T-helper 2 cell (primary cell): ENCODE measurements at places on chromosomes 2 and 18.

- no peak for DNase-seq
Measured at GRCh38 chr2:120225549-120226065, 2.4 kb upstream of the TMEM185B start.

GRCh38 chr18:2096551-2096950, 474.8 kb downstream of the METTL4 start:
- no peak for DNase-seq

GRCh38 chr18:23133860-23134779, 1.2 kb upstream of the CABLES1 start:
- no peak for DNase-seq

GRCh38 chr18:6885992-6886796, 156.7 kb downstream of the ARHGAP28 start:
- DNase-seq, result no peak

GRCh38 chr2:231604685-231605606, 12.3 kb downstream of the TEX44 start:
- DNase-seq, result peak; percentile 97

DNA sequence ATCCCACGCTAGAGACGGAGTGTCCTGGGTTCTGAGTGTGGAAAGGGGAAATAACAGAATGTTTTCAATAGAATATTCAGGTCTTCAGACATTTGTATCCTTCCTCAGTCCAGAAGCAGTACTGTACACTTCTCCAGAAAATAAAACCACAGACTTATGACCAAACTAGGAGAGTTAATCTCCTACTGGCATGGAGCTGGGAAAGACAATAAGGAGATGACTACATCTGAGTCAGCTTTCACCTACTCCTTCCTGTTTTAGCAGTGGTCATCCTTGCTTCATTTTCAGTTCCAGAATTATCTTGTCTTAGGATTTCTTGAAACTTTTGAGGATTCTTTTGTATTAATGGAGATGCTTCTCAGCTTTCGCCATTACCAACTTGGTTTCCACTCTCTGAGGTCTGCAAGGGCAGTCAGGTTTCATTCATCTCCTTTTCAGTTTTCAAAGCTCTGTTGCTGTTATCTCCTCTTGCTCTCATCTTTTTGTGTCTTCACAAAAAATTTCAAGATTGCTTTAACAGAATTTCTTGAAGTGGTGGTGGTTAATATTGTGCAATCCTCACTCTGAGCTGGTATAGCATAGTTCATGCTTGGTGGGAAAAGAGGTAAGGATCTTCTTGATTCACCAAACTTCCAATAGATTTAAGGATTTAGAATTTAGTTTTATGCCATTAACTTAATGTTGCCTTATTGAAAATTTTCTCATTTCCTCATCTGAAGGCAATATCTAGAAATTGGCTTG, 23.7 kb upstream of the NR4A2 start:
- no peak for DNase-seq

DNA sequence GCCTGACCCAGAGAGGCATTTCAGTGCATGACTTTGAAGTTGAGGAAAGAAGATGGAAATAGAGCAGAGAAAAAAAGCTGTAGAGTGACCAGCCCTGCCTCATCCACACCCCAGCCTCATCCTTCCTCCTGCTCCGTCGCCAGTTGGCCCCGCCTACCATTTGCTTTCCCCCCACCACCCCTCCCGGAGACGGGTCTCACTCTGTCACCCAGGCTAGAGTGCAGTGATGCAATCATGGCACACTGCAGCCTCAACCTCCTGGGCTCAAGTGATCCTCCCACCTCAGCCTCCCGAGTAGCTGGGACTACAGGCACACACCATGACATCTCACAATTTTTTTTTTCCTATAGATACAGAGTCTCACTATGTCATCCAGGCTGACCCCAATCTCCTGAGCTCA, 200.8 kb downstream of the EPHA4 start:
- DNase-seq, result no peak

GRCh38 chr18:6773777-6774176, 44.3 kb downstream of the ARHGAP28 start:
- DNase-seq, result no peak

GRCh38 chr2:233438573-233439147, 84.4 kb downstream of the DGKD start:
- no peak for DNase-seq

GRCh38 chr2:207762146-207762545, 7.6 kb downstream of the FZD5 start:
- DNase-seq, result no peak

- DNase-seq, result no peak
Measured at GRCh38 chr2:155372969-155373368, 674.5 kb downstream of the KCNJ3 start.

DNA sequence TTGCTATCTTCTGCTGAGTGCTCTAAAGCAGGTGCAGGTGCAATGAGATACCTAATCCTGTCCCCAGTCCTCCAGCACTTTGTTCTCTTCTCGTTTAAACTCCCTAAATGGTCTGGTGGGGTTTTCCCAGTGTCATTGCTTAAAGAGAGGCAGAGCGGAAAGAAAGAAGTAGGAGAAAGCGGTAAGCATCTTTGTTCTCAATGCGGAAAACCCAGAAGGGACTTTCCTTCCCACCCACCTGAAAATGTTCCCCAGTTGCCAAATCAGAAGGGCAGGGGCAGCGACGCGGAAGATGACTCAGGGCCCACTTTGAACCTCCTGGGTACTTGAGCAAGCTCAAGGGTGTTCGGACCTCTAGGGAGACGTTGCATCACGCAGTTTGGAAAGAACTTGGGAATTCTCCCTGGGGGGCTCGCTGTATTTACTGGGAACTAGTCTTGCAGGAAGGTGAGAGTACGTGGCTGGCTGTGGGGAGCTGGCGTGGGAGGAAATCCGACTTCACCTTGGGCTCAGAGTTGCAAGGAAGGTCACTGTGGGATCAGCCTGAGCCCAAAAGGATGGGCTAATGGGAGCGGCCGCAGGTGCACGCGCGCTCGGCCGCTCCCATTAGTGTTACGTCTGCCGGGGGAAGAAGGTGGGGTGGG, 589 bp upstream of the SGPP2 start:
- peak; percentile 32 for DNase-seq

DNA sequence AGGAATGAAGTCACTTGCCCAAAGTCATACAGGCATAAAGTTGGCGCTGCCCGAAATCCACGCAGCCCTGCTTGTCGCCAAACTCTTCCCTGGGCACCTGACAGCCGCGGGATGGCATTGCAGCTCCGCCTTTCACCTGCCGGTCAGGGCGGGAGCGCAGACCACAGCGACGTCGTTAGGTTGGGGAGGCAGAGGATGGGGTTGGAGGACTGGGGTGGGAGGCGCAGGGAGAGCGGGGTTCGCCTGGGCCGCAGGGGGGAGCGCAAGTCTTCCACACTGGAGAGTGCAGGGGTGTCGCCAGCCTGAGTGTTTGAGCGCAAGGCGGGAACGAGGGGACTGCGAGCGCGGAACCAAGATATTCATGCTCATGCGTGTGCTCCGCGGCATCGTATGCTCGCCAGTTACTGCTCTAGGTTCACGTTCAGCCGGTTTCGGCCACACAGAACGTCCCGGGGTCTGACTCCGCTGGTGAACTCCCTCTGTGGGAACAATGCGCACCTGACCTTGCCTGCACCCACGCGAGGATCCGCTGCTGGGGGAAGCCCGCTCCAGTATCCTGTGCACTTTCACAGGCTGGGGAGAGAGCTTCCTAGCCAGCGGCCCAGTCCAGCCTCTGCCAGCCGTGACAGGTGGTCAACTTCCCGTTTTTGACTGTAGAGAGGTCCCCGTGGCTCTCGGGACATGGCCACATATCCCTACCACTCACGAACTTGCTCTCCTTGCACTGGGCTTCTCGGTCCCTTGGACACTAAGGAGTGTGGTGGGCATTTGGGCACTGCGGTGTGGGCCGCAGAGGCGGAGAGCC, 767 bp upstream of the NPPC start:
- no peak for DNase-seq

- no peak for DNase-seq
Measured at GRCh38 chr2:235026649-235027557, 75.1 kb downstream of the SH3BP4 start.

DNA sequence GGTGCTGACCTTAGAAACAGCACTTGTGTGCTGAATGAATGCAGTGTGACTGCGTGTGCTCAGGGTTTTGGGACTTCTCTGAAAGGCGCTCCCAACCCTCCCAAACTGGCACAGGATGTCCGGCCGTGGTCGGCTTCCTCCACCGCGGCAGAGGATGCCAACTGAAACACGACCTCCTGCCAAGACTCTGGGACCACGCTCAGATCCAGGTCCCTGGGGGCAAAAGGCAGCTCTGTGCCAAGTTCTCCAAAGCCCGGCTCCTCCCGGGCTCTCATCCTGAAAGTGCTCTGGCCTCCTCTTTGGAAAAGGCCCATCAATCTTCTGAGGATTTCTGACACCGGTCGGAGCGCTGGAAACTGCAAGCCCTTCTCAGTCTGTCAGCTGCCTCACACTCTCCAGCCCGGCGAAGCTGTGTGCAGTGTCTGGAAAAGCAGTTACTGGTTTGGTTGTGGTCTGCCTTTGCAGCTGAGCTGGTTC, 32.3 kb upstream of the ZBTB7C start:
- DNase-seq, result no peak

DNA sequence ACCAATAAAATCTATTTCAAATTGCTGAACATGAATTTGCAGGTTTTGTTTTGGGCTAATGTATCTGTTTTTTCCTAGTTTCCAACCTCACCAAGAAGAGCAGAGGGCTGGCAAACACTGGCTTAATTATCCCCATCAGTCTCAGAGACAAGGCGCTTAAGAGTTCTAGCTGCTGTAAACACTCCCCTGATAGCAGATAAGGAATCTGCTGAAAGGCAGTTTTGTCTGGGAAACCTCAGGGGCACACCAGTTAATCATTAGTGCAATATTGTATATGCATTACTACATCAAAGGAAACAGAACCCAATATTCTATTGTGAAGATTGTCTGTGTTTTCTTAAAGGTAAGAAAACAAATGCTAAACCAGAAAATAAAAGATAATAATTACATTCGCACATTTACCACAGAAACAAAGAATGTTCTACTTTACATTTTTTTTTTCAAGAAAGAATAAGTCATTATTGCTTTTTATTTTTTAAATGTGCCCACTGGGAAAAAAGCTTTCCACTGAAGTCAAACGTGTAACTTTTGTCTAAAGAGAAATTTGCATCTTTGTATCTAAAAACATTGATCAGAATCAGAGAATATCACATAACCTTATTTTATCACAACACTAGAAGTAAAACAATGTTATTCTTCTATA, 179.1 kb downstream of the ERBB4 start:
- no peak for DNase-seq

DNA sequence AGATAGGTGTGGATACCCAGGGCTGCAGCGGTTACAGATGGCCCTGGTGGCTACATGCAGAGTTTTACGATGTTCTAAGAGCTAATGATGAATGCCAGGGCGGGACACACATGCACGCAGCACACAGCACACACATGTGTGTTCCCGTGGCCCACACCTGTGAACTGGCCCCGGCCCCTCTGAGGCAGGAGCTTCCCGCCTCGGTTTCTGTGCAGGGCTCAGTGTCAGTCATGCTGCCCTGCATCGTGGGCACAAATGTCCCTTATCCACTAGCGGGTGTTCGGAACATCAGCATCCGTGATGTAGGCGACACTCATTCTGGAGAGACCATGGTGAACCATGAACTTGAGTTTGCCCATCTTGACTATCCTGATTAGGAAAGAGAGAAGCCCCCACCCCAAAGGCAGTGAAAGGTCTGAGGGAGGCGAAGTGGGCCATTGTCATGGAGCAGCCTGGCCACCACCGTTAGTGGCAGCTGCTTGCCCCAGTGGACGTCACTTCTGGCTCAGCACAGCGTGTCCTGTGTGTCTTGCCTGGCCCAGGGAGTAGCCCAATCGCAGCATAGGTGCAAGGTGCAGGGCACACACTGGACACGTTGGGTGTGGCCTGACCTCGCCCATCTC, 43.8 kb downstream of the DCDC2C start:
- no peak for DNase-seq

GRCh38 chr2:69514406-69514805, 77.2 kb upstream of the NFU1 start:
- DNase-seq, result no peak

GRCh38 chr18:48202006-48202348, 207.2 kb downstream of the ZBTB7C start:
- no peak for DNase-seq

GRCh38 chr2:118065921-118066511, 22.3 kb upstream of the INSIG2 start:
- no peak for DNase-seq

DNA sequence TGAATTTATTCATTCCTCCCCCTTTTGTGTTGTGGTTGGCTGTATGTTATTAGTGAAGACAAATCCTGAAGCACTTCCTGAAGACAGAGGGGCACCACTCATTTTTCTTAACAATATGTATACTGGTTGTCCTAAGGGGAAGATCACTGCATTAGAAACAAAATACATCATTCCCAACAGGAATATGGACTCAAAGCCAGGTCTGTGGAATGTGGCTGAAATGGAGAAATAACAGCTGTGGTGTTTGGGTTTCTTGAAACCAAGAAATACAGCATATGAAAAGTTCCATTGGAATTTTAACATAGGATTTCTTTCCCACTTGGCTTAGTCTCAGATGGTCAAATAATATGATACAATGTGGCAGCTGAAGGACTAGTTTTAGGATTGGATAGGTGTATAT, 267.6 kb downstream of the KCNE4 start:
- DNase-seq, result no peak

- DNase-seq, result no peak
Measured at GRCh38 chr2:119475857-119476244, 44.2 kb downstream of the TMEM37 start.

DNA sequence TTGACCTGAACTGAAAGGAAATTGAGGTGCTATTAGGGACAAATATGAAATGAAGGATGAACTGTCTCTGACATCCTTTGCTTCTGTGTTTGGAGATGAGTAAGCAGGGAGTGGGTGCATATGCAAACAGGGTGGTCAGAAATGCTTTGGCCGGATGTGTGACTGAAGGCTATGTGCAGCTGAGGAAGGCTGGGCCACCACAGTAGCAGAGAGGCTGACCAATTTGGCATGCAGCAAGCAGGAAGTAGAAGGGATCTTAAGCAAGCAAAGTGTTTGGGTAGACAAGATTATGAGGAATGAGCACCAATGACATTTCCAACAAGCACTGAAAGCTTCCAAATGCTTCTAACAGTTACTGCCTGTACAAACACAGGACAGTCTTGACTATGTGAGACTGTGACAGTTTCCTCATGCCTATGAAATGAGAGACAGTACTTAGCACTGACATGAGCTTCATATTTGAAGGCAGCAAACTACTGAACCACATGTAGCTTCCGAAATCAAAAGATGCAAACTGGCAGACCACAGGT, 3.3 kb upstream of the ACTR3 start:
- peak; percentile 88 for DNase-seq

GRCh38 chr2:196409376-196409775, 230.1 kb upstream of the CCDC150 start:
- DNase-seq, result no peak

DNA sequence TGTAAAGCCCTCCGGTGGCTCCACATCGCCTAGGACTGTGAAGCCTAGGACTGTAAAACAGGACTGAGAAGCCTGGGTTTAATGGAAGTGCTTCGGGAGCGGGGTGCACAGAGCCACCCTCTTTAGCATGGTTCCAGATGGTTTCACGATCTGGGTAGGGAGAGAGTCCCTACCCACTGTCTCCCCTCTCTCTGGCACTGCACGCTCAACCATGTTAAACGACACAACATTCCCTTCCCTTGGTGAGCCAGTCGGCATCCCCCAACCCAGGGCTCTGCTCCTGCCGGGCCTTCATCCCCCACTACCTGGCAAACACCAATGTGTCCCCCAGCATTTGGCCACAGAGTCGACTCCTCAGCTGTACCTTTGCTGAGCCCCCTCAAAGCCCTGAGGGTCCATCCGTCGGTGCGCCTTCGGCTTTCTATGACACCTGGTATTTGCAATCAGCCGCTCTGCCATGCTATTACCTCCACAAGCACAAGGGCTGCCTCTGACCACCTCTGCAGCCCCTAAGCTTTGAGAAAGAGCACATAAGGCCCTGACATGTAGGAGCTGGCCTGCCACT, 1.1 kb downstream of the COPS9 start:
- no peak for DNase-seq
